ENCODE measurements at places on chromosomes 7 and 10.

- DNase-seq: no peak
These were observed 4.4 kb downstream of the ZNF655 start for GRCh38 chr7:99562832-99563231.

GRCh38 chr7:143487566-143487965, 9.9 kb downstream of the TAS2R41 start:
- DNase-seq: no peak

GRCh38 chr10:125871338-125871737, 9.8 kb downstream of the DHX32 start:
- DNase-seq: no peak

DNA sequence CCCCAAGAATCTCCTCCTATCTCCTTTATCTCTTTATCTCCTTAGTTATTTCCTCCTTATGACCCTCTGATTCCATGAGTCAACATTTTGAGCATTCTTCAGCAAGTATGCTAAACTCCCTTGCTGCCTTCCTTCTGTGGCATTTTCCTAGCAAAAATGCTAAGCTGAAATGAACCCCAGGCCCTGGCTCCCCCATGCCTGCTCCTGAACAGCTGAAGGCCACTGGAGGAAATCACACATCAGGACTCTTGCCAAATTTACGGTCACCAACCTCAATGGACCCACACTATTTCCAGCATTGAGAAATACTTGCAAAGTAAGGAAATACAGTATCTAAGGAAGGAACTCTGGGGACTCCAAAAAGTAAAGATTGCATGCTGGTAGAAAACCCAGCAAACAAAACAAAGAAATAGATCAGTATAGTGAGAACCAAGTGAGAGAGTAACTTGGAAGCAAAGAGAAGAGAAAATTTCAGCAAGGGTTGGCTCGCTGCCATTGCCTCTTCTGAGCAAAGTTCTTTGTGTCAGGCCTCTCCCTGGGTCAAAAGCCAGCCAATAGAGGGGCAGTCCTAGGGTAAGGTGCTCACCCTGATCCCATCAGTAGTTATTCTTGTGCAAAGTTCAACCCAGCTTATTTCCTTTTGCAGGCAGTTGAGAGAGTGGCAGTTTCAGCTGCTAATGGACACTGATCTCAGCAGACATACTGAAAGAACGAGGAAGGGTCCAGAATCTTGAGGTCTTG, 5.1 kb upstream of the PLEKHS1 start:
- DNase-seq: no peak

GRCh38 chr7:23331132-23331531, 32.0 kb downstream of the MALSU1 start:
- DNase-seq: no peak

DNA sequence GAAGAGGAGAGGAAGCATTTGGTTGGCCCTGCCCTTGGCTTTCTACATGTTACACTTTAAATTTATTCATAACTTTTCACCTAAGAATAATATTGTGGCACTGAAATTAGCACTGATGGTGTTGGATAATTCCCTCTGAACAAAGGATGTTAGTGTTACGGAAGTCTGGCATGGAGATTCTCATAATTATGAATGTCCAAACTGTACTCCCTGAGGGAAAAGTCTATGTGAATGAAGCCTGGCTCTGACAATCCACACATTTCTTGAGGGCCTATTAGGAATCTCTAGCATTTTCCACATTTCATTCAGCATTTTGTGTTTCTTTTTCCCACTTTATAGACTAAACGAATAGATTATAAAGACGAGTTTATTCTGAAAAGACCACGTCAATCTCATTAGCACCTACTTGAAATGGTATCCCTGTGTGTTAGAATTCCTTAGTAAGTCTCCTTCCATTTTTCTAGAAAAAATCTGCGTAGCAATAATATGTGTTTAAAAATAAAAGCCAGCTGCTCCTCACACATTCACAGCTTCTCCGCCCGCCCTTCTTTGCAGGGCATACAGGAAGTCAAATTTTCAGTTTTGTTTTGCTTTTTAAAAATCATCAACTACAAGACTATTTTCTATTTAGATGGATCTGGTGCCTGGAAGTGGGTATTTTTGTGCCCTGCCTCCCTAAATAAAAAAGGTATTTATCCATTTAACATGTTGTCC, 131.8 kb upstream of the PALS2 start:
- no peak for DNase-seq

GRCh38 chr10:70595566-70596016, 7.0 kb downstream of the PRF1 start:
- no peak for DNase-seq

DNA sequence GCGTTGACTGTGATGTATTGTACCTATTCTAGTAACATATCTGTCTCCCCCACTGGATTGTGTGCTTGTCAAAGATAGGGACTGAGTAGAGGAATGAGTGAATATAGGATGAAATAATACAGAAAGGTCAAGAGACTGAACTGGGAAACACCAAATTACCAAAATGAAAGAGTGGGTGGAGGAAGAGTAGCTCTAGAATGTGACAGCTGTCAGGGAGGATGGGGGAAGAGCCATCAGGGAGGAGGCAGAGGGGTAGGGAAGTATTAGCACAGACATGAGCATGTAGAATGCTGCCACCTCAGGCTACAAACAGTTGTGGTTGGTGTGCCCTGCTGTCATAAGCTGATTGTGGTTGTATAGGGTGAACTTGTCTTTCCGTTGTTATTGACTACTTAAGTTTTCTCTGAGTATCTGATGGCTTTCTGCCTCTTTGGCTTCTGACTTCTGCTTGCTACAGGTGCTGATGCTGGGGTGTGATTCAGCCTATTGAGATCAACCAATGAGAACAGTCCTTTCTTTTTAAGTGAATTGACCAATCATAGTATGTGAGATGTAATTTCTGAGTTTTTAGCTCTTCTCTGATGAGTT, 5.6 kb downstream of the CCSER2 start:
- no peak for DNase-seq

- DNase-seq: no peak
These were observed 314.6 kb downstream of the C7orf25 start for GRCh38 chr7:42597300-42597699.

DNA sequence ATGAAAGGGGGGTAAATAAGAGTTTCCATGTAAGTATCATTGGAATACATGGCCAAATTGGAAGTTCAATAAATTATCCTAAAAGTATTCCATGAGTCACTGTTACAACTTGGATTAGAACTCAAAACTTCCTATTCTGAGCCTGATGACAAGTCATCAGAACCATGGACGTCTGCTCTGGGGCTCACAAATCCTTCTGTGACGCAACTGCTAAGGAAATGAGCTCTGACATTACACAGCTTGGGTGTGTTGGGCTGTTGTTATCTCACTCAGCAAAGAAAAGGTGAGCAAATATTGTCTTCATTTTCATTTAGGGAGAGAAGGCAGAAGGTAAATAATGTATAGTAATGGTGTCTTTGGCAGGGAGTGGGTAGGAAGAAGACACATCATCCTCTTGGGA, 214.8 kb upstream of the ADO start:
- DNase-seq: no peak

- DNase-seq: no peak
These were observed 23.5 kb upstream of the EIF5AL1 start for GRCh38 chr10:79488870-79489269.

DNA sequence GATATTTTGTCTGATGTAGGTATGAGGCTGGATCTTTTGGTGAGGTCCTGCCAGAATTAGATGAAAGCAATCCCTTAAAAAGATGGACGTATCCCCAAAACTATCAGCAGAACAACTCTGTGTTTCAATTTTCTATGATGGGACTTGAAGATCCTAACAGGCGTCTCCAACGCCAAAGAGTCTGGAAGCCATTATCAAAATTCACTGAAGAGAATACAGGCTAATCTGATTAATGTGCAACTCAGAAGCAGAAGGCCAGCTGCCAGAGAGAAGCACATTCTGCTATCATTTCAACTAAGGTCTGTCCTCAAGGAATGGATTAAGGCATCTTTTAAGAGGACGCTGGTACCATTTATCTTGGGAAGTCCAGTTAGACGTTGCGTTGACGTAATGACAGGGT, 119.7 kb downstream of the FGFR2 start:
- DNase-seq: no peak

DNA sequence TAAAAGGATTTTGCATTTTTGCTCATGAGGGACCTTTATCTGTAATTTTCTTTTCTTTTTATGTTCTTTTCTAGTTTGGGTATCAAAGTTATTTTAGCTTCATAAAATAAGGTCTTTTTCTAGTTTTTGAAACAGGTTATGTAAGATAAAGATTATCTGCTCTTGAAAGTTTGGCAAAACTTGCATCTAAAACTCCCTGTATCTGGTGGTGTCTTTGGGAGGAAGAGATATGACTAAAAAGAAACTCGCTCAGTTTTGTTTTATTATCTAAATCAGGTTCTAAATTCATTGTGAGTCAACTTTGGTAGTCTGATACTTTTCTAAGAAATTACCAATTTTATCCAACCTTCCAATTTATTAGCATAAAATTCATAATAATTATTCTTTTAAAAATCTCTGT, 55.1 kb downstream of the VCL start:
- DNase-seq: no peak

DNA sequence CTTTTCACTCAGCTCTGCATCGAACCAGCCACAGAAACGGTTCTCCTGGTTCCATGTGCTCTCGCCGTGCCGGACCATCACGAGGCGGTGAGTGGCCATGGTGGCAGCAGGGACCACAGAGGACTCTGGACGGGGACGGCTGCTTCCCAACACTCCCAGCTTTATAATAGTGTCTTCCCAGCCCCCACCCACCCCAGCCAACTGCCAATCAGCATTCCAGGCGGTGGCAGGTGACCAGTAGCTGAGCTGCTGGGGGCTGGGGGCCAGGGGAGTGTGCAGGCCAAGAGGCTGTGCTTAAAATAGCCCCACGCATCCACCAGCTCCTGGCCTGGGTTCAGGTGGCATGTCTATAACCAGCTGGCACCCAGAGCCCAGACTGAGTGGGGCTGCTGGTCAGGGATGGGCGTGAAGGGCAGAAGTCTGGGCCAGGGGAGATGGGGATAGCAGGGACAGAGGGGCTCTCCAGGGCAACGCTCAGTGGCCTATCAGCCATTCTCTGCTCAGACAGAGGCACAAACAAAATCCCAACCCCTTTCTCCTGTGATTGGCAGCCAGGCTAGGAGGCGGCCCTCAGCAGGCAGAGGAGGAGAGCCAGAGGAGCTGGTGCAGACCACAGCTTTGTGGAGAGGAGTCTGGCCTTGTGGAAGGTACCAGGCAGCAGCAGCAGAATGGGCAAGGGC, at the start of gene PGAM2:
PGAM2 (minus strand) TSS at position 137 of the 680 bp plus-strand sequence; CDS start at position 99, 38 bp downstream.
- DNase-seq: no peak

GRCh38 chr7:129525225-129525862, 23.0 kb downstream of the SMKR1 start:
- DNase-seq: no peak

DNA sequence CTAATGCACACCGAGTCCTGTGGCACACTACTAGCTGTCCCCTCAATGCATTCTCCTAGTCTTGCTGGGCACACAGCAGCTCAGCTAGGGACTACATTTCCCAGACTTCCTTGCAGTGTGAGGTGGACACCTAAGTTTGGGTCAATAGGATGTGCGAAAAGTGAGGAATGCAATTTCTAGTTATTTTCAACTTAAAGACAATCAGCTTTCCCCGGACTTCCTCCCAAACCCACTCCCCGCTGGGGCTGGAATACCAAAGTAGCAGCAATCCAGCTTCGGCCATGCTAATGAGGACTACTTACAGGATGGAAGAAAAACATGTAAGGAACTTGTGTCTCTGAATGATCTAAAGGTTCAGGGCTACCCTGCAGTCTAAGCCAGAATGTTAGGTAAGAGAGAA, 286.4 kb upstream of the LRRN3 start:
- no peak for DNase-seq

DNA sequence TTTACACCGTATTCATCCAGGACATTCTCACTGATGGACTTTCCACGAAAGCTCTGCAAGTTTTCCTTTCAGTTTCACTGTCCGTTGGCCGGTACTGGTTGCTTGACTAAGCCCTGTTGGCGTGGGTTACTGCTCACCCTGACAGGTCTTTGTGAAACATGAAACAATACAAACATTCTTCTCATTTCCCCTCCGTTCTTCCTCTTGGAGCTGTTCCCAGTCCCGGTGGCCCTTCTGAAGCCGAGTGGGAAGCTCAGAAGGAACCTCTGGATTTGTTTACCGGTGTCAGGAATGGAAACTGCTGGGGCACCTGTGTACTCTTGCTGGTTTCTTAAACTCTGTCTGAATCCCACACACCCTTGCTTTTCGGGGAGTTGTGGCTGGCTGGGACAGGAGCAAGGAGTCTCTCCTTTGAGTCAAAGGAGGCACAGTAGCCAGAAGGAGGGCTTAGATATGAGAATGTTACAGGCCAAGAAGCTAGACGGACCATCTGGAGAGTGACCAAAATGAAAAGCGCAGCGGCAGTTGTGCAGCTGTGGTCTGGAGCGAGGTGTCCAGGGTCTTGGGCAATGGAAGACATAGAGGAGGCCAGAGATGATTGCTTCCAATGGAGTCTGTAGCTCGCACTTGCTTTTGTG, 45.7 kb downstream of the LYZL2 start:
- DNase-seq: no peak

DNA sequence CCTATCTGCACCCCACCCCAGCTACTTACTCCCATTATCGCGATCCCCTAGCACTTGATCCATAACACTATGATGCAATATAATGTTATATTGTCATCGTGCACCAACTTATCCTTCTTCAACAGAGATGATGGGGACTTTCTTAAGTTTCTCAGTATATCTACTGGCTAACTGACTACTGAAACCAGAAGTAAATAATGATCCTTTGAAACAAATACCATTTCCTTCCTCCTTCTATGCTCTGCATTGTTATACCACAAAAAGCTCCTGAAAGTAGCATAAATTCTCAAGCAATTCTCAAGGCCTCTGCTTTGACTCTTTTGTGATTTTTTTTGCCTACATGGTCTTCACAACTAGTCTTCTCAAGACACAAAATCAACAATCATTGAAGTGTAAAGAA, 68.9 kb downstream of the HTR7 start:
- DNase-seq: no peak

DNA sequence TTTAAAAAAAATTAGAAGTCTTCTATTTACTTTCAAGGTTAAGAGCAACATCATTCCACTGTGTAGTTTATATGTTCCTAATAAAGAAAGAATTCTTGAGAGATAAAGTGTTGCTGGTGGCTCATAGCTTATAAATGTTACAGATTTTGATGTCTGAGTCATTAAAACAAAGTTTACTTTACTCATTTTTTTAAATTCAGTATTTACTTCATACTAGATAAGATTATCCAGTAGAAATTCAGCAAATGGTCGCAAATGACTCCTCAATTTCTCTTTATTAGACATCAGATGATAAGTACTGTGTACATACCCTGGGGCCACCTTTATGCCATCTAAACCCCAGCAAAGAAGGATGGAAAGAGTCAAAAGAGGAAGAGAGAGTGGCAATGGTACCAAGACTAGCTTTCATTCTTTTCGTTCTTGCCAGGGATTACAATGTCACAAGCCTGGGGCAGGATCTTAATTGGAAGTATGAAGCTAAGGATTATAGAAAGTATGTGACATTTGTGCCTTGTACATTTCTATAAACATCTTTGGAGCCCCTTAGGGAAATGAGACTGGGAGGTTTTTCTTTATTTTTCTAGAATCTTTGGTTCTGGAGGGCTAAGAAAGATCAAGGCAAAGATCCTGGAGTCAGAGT, 206.1 kb downstream of the CHRM2 start:
- DNase-seq: no peak

All from SK-N-MC (cell line).